ENCODE measurements at places on chromosomes 11 and 22.

- DNase-seq: no peak
Measured at GRCh38 chr11:47354913-47355282, 2.4 kb upstream of the MYBPC3 start.

DNA sequence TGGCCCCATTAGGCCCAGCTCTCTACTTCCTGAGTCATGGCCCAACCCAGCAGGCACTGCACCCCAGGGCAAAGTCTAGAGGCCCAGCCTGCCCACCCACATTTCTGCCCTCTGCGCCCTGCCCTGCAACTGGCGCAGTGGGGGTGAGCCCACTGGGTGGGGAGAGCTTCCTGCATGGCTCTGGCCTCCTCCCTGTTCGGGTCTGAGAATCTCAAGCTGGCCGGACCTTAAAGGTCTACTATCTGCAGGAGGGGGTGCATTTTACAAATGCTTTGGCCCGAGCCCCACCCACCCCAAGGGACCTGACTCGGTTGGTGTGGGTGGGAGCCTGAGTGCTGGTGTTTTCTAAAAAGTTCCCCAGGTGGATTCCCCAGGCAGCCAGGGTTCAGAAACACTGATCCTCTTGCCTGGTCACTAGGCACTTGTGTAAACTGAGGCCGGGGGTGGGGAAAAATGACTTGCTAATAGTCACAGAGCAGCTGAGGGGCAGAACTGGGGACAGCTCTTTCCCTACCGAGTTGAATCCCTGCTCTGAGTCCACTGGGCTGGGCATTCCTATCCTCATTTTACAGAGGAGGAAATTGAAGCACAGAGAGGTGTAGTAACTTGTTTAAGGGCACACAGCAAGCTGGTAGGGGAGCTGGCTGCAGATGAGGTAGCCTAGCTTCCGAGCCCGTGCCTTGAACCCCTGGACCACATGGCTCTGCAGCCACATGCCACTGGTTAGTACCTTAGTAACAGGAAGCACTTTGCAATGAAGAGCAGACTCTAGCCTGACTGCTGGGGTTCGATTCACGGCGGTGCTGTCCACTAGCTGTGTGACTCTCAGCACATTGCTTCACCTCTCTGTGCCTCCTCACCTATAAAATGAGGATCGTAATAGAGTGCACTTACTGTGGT lies 36.3 kb downstream of the CD82 start:
- DNase-seq: no peak

- DNase-seq: no peak
Measured at GRCh38 chr22:19636696-19637407, 77.5 kb upstream of the SEPTIN5 start.

- no peak for DNase-seq
Measured at GRCh38 chr11:57681168-57681567, 13.3 kb downstream of the ZDHHC5 start.

DNA sequence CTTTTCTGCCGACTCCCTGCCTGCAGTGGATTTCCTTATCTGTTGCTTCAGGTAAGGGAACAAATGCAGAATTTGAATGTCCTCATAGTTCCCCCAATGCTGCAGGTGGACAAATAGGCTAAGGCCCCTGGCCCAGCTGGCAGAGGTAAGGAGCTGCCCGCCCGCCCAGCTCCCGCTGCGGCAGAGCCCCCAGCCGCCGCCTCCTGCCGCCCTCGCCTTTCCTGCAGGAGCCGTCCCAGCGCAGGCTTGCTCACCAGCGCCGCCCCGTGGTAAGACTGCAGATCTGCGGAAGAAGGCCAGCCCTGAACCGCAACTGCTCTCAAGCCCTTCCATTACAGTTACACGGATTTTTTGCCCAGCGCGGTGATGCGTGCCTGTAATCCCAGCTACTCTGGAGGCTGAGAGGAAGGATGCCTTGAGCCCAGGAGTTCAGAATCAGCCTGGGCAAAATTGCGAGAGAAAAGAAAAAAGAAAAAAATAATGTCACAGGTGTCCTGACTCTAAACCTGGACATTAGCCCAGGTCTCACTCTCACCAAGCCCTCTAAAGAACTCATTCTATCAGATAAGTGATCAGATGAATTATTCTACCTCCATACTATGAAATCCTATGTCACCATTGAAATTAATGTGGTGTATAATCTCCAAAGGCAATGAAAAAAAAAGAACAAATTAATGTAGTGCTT lies 51.2 kb upstream of the EMID1 start:
- DNase-seq: peak; percentile 60

GRCh38 chr11:107316426-107316825 lies 141.2 kb downstream of the CWF19L2 start:
- peak; percentile 3 for DNase-seq

- DNase-seq: no peak
Measured at GRCh38 chr11:72233773-72234513, 9.4 kb downstream of the INPPL1 start.

- DNase-seq: no peak
Measured at GRCh38 chr11:9473408-9473807, 12.6 kb downstream of the ZNF143 start.

GRCh38 chr11:129023968-129024676 lies 81.5 kb upstream of the TP53AIP1 start:
- DNase-seq: no peak

DNA sequence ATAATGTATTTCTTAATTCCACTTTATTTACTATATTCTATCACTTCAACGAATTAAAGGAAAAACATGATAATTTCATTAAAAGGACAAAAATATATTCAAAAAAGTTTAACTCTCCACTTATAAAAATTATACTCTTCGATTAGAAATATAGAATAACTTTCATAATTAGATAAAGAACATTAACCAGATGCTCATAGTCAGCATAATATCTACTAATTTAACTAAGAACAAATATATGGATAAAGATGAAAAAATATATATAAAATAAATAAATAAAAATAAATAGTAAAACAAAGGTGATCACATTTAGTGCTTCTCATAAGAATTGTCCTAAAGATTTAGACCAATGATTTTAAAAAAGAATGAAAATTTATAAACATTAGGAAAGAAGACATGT lies 1065.2 kb upstream of the CNTN5 start:
- DNase-seq: no peak

DNA sequence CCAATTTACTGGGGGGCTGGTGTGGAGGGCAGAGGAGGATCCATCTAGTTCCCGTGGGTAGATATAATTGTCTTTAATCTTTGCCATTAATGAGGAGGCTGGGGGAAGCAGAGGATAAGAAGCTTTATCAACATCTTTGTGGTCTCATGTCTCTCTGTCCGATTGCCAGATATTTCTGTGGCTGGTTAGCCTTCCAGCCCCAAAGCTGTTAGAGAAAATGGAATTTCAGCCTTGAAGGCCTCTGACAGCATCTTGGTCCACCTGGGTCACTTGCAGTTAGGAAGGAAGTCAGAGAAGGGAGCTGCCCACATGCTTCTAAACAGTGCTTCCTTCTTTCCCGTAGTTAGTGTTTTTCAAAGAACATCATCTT lies 56.9 kb downstream of the ABTB2 start:
- DNase-seq: no peak

- no peak for DNase-seq
Measured at GRCh38 chr11:30585125-30585891, 845 bp downstream of the MPPED2 start.
